ENCODE measurements at places on chromosomes 5 and 9.

GRCh38 chr9:131500939-131501541 is 1.7 kb upstream of the POMT1 start:
- DNase-seq: peak; percentile 8

DNA sequence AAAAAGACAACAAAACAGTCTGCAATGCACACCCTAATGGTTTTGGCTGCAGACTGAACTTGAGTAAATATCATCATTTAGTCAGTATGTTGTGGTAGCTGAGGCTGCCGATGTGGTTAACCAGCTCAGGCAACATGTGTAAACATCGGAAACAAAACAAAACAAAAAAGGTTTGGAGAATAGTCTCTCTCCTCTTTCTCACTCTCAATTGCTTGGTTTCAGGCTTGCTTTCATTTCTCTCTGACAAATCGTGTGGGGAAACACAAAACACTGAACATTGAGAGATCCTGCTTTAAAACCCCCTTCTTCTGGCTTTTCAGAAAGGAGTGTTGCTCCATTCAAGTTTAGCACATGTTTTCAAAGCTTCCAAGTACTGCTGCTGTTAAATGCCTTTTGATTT is 453.3 kb downstream of the BNC2 start:
- DNase-seq: peak; percentile 39

DNA sequence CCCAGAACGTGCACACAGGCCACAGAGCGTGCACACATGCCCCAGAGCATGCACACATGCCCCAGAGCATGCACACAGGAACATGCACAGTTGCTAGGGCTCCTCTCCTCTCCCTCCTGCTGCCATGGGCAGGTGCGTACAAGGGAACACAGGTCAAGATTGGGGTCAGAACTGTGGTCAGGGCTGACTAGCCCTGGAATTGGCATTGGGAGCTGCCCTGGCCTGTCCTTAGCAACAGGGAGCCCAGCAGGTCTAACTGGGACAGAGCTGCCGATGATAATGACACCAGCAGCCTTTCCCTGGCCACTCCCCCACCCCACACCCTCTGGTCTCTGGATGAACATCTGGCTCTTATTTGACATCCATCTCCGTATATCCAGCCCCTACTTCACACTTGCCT is 8.0 kb downstream of the PCDH1 start:
- DNase-seq: no peak

DNA sequence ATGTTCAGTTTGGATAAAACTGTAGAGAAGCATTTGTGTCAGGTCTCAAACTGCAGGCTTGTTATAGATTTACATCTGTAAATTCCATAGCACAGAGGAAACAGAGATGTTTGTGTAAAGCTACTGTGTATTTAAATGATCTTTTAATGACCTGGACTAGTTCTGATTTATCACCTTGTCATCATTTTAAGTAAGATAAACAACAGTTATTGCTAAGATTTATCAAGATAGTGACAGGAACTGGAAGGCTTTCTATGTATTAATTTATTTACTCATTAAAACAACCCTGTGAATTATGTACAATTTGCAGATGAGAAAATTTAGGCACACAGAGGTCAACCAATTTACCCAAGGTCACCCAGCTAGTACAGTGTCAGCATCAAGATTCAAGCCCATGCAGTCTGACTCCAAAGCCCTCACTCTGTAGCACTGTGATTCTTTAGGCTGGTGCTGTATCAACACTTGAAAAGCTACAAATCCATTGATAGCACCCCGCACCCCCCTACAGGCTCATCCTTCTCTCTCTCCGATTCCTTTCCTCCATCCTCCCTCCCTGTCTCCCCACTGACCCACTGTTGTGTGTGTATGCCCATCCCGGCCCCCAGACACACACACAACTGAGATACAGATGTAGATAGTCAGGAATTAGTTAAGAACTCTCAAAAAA is 184.5 kb downstream of the FBN2 start:
- DNase-seq: peak; percentile 6

- no peak for DNase-seq
These were observed 395.4 kb downstream of the CSNK1G3 start for GRCh38 chr5:123907349-123907748.

DNA sequence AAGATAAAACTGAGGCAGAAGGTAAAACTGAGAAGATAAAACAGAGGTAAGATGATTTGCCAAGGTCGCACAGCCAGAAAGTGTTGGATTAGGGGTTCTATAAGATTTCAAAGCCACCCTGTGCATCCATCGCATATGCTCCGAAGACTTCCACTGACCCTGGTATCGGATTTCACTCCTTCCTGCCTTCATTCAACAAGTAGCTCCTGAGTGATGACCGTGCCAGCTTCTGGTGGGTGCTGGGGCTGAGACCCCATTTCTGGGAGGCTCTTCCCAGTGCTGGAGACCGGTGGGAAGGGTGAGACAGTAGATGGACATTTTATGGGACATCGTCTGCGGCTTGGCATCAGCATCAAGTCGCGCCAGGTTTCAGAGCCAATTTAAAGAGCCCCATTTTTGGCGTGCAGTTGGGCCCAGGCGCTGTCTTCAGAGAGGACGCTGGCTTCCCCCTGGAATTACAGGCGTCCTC is 53.7 kb upstream of the DAB2IP start:
- DNase-seq: no peak

DNA sequence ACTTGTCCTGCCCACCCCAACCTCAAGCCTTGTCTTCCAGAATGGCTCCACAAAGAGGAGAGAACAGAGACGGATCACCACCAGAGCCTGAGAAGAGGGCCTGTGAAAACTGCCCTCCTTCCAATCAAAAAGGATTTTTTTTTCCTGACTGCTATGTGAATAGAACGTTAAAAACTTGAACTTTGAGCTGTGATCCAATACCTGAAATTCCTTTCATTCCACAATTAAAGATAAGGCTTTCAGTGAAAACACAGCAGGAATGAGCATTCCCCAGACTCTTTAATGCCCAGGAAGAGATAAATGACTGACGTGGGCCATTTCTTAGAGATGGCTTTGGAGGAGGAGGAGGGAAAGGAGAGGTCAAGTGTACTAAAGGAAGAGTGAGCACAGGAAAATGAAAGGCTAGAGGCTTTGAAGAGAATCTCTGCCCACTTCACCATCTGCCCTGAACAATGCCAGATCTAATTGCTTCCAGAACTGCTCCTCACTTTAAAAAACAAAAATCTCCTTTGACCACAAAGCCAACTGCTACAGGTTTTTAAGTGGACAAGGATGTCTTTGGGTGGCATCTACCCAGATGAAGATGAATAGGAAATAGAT is 177.9 kb upstream of the MAP3K1 start:
- DNase-seq: peak; percentile 58
